ENCODE measurements at places on chromosomes 3 and 15.
A peak's percentile ranks its signal among the peaks of the same experiment; 100 is the strongest.

DNA sequence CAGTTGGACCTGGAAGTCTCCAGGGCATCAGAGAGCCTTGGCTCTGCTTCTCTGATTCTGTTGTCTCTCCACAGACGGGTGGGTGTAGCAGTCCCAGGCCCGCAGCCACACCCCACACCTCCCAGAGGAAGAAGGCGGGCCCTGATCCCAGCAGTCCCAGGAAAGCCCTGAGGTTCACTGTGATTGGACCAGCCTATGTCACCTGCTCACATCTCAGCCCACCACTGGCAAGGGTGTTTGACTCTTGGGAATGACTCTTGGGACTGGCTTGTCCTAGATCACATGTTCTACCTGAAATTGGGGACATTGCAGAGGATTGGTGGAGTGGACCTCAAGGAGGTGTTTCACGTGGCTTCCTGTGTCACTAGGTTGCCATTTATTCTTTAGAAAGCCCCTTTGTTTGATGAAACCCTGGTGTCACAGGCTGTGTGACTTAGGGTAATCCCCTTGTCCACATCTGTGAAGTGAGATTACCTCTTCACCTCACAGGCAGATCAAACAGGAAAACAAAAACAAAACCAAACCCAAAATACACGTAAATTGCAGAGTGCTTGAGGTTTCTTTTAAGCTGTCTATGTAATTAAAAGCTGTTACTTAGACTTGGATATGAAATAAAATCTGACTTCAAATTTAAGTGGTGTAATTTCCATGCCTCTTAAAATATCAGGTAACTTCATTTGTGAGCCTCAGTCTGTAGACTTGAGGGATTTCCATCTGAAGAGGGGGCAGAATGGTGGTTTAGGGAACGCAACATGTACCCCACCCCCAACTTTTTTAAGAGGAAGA is 26.7 kb downstream of the FLNB start:
- no peak for DNase-seq

DNA sequence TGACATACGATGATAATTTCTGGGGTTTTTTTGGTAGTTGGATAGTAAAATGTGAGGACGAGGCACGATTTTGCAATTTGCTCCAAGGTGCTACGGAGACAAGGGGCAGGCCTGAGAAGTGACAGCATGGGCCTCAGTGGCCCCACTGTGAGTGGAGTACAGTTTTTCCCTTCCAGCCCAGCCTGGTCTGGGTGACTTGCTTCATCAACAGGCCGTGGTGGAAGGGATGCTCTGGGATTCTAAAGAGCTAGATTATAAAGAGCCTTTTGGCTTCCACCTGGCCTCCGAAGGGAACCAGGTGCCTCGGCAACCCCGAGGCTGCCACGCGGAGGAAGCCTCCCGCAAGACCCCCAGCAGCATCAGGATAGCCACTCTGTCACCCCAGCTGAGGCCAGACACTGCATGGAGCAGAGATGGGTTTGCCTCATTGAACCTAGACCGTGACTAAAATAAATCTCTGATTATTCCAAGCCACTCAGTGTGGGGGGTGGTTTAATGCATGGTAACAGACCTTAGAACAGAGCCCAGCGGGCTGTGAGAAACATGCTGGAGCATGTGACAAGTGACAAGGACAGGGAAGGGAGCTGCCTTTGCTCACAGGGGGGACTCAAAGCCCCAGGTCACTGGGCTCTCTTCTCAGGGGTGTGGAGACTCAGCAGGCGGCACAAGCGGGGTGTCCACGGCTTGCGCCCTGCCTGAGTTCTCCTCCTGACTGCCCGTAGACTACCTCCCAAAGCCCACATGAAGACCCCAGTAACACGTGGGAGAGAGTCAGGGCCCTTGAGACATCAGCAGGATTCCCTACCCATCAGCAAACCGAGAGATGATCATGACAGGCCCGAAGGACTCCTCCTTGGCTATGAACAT is 22.6 kb upstream of the SLC41A3 start:
- DNase-seq: no peak

DNA sequence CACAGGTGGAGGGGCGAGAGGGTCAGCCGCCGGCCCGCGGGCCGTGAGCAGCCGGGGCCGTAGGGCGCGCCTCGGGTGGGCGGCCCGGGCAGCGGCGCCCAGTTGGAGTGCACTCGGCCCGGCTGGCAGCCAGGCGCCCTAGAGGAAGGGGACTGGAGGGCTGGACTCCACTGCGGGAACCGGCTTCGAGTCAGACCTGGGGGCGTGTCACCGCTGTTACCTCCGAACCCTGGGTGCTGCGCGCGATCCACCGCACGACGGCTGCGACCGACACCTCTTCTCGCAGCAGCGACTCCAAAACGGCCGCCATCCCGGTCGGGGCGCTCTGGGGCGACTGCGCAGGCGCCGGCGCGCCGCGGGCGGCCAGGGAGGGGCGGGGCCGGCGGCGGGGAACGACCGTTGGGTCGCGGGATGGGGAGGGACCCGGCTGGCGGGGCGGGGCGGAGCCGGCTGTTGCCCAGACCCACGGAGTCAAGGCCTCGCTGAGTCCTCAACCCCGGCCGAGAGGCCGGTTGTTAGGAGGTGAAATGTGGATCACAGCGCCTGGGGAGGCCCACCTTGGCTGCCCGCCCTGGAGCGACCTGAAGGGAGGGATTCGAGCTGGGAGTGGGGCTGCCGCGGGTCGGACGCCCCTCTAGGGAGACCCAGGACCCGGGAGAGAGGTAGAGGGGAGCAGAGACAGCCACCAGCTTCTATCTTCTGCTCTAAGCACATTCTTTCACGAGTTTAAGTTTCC is at the start of gene CDAN1:
CDAN1 (minus strand) TSS at position 336 of the 736 bp plus-strand sequence; CDS start at position 310, 26 bp downstream.
- peak; percentile 96 for DNase-seq

GRCh38 chr15:92324101-92324963 is 69.3 kb upstream of the ST8SIA2 start:
- DNase-seq: no peak

DNA sequence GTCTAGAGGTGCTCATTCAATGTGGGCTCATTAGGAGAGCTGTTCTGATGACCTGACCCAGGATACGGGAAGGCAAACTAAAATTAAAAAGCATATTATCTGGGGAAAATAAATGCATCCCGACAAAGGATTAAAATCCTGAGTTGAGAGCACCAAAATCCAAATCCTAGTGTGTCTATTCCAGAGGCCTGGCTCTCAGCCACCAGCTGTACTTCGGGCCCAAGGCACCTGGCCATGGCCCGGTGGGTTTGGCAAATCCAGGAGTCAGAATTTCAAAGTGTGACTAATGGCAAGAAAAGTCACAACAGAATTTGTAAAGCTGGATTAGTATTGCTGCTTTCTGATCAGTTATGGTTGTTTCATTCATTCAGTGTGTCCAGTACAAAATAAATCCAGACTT is 2.6 kb upstream of the LYSMD4 start:
- no peak for DNase-seq

DNA sequence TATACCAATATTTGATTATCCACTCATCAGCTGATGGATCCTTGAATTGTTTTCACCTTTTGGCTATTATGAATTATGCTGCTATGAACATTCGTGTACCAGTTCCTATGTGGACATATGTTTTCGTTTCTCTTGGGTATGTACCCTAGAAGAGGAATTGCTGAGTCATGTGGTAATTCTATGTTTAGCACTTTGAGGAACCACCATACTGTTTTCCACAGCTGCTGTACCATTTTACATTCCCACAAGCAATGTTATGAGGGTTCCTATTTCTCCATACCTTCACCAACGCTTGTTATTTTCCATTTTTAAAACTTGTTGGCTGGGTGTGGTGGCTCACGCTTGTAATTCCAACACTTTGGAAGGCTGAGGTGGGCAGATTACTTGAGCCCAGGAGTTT is 62.9 kb downstream of the RPLP1 start:
- DNase-seq: no peak

DNA sequence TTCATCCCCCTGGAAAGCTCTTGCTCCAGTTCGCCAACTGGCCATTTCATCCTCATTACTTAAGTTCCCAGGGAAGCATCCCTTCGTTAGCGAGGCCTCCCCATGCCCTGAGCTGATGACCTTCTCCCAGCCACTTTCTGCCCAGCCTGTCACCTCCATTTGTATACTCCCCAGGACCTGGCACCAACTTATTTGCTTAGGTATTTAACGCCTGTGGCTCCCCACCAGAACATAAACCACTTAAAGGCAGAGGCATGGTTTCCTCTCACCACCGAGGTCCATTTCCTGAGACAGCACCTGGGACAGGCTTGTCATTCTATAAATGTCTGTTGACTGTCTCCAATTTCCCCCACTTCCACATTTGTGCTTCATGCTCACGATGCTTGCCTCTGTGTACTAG is 189.0 kb downstream of the ZNF621 start:
- DNase-seq: no peak

DNA sequence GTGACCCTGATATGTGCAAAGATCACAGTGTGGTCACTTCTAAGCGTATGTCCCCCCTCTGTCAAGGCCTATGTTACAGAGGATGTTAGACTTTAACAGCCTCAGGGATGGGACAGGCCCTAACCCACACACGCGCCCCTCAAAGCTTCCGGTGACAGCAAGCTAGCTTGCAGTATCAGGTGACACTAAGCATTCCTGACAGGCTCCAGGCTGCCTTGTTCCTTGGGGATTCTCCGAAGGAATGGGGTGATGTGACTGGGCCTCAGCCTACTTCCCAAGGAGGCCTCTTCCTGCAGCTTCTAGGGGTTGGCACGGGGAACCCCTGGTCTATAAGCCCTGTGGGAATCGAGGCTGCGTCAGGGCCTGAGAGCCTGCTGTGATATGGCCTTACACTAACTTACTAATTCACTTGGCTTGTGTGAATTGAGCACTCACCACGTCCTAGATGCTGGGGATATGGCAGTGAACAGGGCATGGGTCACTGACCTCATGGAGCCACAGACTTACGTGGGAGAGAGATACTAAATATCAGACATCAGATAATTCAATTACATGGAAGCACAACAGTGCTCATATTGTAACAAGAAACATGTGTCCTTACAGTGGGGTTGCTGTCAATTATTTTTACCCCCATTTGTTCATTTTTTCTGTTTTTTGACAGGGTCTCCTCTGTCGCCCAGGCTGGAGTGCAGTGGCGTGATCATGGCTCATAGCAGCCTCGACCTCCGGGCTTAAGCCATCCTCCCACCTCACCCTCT is 11.4 kb upstream of the SPTBN5 start:
- no peak for DNase-seq

Data from CD4-positive, alpha-beta T cell treated with Interleukin-17A for 4 hours (primary cell).